ENCODE measurements at places on chromosomes 2 and 18.

GRCh38 chr2:65397122-65397521 is 35.3 kb downstream of the SPRED2 start:
- H3K4me3 ChIP-seq: no peak overlapping the region
- no peak for DNase-seq
- no peaks in the 10 kb centered on the region for H3K27me3 ChIP-seq
- H3K4me1 ChIP-seq: peaks cover 21% of the 10 kb centered on the region

DNA sequence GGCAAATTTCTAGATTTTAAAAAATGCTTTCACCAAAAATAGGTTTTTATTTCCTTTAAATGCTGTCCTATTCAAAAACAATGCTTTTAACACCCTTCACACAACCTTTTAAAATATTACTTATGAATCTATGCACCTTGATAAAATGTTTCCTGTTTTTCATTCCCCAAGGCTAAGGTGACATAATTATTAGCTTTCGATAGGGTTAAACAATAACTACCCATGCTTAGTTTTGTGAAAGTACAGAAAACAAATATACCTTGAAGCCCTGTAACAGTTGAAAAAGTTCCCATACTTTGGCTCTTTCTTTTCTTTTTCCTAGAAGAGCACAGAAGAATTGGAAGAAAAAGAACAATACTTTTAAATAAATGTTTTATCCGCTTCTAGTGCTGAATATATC is 54.9 kb upstream of the ITPRID2 start:
- H3K4me3 ChIP-seq: no peak overlapping the region
- H3K27me3 ChIP-seq: no peaks in the 10 kb centered on the region
- H3K36me3 ChIP-seq: no peaks in the 10 kb centered on the region
- peaks cover 85% of the 10 kb centered on the region for H3K4me1 ChIP-seq

DNA sequence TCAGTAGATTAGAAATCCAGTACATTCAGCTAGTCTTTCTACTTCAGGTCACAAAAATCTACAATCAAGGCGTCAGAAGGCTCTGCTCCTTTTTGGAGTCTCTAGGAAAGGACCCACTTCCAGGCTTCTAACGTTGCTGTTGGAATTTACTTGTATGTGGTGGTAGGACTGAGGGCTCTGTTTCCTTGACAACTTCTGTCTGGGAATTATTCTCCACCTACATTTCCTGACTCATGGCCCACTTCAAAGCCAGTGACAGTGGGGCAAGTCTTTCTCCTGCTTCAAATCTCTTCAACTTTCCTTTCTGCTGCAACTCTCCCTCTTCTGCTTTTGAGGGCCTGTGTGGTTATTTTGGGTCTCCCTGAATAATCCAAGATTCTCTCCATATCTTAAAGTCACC is 10.4 kb upstream of the TMX3 start:
- H3K4me3 ChIP-seq: no peak overlapping the region
- no peak for DNase-seq
- no peaks in the 10 kb centered on the region for H3K27me3 ChIP-seq

- peak; percentile 81 for DNase-seq
- H3K27me3 ChIP-seq: no peaks in the 10 kb centered on the region
- no peak overlapping the region for H3K4me3 ChIP-seq
Observed at GRCh38 chr2:227406177-227407031, 18.7 kb upstream of the SCYGR1 start.
